ENCODE measurements at places on chromosomes 13 and 19.
A peak's percentile ranks its signal among the peaks of the same experiment; 100 is the strongest.

DNA sequence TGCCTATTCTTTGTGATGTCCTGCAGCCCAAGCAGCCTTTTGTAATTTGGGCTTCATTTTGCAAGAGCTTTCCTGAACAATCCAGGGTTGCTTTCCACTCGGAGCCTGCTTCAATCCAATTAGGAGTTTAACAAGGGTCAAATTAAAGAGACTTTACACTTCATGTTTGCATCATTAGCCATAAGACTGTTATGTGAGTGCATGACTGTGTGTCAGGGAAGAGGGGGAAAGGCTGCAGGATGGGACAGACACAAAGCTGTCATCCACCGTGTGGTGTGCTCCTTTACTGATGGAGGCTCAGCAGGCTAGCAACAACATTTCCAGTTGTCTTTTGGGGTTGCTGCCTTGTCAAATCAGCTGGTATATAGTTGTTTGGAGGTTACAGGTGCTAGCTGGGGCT is 23.7 kb upstream of the MAB21L1 start:
- DNase-seq, result no peak

- no peak for DNase-seq
These were observed 9.4 kb upstream of the ZNF428 start for GRCh38 chr19:43628646-43629326.

- DNase-seq, result peak; percentile 13
These were observed 213.1 kb upstream of the TMTC4 start for GRCh38 chr13:100887729-100888151.

DNA sequence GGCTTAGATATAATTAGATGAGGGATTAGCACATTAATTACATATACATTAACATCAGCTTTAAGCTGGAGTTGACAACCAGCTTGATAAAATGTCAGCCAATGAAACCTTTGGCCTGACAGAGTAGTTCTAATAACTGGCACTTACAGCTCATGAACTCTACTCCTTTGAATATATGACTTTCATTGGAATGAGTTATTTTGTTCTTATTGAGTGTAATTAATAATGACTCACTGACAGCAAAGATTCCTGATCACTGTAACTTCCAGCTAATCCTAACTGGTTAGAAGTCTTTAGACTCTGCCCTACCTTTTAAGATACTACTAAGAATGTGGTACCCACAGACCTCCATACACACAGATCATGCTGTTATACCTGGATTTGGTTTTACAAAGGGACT is 41.0 kb downstream of the EFNB2 start:
- DNase-seq, result no peak

Data from brain pericyte (primary cell).